CD8-positive, alpha-beta T cell (primary cell): ENCODE measurements at places on chromosomes 7 and 10.

- no peak for DNase-seq
These were observed 162.7 kb upstream of the ITGB1 start for GRCh38 chr10:33120700-33121099.

DNA sequence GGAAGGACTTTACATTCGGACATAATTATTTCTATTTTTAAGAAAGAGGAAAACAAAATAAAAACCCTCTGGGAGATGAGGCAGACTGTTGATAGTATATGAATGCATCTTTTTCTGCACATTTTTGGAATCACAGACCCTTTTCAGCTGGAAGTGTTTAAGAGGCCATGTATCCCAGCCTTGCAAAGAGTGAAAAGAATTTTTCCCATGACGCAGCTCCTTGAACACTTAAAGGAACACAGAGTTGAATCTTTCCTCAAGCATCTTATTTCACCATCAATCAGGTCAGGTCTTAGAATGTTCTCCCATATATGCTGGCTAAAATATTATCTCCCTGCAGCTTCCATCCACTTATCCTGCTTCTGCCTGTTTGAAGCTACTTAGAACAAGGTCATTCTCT lies 45.9 kb upstream of the PAPSS2 start:
- DNase-seq: no peak

DNA sequence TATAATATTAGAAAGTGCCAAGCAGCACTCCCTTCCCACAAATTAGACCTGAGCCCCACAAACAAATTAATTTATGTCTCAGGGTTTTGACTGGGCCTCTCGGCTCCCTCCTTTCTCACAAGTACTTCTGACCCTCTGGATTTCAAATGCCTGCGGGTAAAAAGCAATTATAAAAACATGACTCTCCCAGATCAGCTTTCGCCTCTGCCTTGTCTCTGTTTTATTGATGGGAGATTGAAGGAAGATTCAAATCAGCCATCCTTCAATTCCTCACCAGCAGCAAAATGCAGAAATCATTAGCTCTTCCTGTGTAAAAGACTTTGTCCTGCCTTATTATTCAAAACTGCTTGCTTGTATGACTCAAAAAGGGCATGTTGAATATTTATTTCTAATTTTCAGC lies 453.7 kb upstream of the MKI67 start:
- no peak for DNase-seq

DNA sequence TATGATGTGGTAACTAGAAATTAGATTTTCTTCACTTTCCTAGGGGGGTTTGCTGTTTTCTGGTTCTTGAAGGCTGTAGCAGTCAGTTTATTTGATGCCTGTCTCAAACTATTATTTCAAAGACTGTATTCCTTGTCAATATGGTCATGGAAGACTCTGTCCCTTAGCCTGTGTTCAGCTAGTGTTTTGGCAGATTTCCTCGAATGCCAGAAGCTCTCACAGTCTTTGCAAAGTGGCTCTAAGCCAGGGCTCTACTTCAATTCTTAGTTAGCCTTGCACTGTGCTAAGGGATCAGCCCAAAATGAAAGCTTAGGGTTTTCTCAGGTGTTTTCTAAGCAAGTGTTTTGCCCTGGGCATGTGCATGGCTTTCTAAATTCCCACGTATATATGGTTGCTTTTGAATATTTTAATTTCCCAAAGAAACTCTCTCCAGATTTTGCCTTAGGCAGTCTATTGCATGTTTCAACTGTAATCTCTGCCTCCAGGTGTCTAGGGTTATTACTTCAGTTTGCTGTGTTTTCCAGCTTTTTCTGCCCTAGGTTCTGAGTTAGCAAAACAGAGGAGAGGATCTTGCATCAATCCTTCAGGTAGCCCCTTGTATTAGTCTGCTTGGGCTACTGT lies 7.2 kb upstream of the C1GALT1 start:
- DNase-seq: no peak

DNA sequence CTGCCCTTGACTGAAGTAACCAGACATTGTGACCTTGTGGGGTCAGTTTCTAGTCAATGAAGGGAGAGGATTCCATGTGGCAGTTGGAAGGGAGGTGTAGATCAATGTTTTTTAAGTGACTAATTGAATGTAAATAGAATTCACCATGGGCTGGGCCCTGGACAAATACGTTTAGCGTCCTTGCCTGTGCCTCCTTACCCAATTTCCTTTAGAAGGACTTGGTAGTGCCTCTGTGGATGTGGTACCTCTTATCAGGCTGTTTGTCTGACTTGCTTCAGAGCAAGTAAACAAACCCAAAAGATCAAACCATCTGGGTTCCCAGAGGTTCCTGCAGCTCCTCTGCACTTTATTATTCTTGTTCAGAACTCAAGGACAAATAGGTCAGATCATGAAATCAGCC lies 4.3 kb upstream of the KAT6B start:
- DNase-seq: no peak

- no peak for DNase-seq
These were observed 2.1 kb downstream of the CNNM1 start for GRCh38 chr10:99331207-99331803.

DNA sequence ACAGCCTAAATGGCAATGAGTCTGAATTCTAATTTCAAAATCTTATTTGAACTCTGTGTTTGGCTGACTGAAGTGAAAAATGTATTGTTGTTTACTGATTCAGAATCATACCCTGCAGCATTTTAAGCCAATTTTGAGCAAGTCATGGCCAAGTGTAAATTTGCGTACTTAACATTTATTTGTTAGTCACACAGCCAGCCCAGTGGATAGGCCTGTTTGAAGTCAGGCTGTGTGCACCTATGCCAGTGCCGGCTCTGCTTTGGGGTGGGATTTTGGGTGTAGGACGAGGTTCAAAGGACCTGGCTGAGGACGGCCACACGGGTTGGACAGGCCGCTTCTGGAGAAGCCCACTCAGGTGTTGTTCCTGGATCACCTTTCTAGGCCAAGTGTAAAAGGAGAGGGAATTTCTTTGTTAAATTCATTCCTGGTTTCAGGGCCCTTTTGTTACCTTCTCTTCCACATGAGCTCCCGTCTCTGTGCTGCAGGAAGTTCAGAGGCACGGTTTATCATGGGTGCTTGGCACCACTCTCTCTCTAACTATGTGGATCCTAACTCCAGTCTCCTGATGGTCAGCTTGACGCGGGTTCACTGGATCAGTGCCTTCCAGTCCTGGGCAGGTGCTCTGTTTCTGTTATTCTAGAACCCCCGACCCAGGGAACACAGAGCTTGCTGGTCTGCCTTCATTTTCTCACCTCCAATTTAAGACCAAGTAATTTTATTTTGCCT lies 84.7 kb downstream of the CCNY start:
- DNase-seq: no peak

DNA sequence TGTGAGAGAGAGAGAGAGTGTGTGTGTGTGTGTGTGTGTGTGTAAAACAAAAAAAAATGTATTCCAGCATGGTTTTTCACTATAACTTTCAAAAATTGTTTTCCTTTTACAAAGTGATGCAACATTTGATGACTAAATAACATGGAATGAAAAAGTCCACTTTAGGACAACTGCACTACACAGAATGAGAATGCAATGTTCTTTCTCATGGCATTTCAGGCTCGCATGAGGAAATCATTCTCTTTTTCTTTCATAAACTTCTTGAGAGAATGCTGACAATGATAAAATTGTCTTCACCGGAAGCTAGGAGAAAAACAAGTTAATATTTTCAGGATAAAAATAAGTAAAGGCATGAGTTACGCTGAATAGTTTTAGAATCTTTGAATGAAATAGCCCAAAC lies 53.7 kb downstream of the SLC16A12 start:
- no peak for DNase-seq

DNA sequence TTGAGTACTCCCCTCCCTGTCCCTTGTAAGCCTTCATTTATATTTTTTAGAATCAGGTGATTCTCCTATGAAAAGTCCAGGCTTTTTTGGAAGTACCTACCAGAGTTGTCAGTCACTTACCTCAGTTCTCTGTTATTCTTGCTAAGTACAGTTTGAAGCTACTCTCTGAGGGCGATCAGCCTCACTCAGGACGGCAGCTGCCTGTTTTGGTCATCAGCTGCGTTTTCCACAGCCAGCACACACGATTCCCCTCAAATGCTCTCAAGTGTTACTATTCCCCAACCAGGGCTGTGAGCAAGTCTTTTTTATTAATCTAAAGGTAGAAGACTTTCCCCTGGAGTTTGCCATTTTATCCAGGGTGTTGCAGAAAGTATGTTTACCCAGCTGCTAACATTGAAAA lies 328.6 kb downstream of the SUGCT start:
- no peak for DNase-seq

- DNase-seq: no peak
These were observed 170.1 kb upstream of the SEMA3A start for GRCh38 chr7:84364708-84365107.

DNA sequence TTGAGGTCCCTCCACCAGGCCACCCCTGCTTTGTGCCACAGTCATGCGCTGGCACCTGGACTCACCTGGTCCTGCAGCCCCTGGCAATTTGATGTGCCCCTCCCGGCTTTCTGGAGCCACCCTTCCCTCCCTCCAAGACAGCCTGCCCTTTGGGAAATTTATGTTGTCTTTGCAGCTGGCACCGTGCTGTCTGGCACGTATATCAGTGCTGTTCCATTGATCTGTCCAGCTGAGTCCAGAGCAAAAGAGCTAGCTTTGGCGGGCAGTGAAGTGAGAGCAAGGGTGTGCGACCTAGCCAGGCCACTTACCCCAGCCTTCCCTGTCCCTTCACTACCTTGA lies 5.7 kb downstream of the RARRES2 start:
- DNase-seq: no peak

DNA sequence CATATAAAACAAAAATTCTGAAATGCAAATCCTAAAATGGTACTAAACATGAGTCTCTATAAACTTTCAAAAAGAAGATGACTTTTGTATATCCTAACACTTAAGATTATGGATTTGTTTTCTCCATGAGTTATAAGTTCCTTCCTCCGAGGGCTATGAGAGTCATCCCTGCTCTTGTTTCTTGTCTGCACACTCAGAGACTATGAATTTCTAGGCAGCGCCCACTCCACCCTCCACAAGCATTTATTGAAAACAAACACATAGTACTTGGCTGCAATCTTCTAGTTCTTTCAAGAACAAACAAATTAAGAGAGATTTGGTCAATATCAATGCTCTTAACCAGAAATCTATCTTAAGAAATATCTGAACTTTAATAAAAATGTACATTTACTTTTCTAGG lies 211.7 kb downstream of the DKK1 start:
- DNase-seq: no peak

DNA sequence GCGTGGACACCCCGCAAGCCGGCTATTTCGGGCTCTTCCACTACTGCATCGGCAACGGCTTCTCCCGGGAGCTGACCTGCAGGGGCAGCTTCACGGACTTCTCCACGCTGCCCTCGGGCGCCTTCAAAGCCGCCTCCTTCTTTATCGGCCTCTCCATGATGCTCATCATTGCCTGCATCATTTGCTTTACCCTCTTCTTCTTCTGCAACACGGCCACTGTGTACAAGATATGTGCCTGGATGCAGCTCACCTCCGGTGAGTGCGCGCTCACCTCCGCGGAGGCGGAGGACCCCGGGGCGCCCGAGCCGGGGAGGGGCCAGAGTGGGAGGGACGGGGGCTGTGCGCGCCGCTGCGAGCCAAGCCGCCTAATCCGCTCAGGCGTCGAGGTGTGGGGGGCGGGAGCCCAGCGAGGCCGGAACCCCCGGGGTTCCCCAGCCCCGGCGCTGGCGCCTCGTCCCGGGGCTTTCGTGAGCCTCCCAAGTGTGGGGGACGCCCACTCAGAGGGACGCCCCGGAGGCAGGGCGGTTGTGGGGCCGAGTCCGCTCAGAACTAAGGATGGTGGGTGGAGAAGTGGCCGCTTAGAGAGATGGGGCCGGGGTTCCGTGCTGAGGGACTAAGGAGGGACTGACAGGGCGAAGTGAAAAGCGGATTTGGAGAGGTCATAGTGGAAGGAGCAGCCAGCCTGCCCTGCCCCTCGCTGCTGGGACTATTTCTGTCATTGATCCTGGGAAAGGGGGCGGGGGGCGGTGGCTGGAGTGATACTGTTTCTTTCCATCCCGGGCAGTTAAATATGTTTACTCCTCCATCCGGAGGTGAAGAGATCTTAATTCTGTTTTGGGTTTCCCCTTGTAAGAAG lies 795 bp downstream of the LHFPL3 start:
- no peak for DNase-seq

DNA sequence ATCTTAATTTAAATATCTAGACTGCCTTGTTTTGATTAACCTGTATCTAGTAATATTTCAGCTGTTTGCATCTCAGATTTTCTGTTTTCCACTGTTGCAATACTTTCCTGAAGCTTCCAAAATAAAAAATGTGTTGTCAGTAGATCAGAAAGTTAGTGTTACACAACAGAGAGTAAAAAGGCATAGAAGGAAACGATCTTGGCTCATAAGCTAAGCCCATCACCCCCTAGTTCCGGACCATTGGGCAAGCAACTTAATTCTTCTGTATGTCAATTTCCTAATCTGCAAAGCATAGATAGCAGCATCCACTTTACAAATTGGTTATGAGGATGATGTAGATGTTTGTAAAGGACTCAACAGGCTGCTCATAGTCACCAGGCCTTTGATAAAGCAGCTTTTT lies 4.4 kb downstream of the PON3 start:
- DNase-seq: no peak

- DNase-seq: no peak
These were observed 53.9 kb upstream of the ARL4A start for GRCh38 chr7:12633582-12633981.

DNA sequence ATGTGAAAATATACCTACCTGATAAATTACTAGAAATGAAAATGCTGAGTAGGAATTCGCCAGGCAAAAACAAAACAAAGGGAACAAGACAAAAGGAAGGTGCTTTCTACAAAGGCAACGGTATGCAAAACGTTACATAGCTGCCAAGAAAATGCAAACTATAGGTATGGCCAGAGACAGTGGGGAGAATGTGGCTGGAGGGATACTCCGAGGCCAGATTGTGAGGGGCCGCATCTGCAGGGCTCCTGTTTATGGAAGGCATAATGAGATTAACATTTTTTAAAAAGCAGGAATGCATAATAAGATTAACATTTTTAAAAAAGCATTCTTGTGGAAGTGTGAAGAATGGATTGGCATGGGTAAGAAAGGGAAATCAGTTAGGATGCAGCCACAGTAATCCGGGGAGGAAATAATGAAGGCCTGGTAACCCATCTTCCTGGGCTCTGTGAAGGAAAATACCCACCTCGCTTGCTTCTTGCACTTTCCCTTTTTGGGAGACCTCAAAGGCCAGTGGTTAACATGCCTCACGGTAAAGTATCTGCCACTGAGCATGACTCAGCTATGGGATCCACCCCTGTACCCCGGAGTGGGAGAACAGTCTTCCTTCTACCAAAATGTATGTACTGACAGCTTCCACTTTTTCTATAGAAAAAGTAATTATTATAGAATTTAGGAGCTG lies 145.8 kb upstream of the LRRN3 start:
- DNase-seq: no peak

- DNase-seq: no peak
These were observed 134.2 kb upstream of the NEBL start for GRCh38 chr10:21031232-21031795.
